ENCODE measurements at places on chromosomes 6 and 20.

DNA sequence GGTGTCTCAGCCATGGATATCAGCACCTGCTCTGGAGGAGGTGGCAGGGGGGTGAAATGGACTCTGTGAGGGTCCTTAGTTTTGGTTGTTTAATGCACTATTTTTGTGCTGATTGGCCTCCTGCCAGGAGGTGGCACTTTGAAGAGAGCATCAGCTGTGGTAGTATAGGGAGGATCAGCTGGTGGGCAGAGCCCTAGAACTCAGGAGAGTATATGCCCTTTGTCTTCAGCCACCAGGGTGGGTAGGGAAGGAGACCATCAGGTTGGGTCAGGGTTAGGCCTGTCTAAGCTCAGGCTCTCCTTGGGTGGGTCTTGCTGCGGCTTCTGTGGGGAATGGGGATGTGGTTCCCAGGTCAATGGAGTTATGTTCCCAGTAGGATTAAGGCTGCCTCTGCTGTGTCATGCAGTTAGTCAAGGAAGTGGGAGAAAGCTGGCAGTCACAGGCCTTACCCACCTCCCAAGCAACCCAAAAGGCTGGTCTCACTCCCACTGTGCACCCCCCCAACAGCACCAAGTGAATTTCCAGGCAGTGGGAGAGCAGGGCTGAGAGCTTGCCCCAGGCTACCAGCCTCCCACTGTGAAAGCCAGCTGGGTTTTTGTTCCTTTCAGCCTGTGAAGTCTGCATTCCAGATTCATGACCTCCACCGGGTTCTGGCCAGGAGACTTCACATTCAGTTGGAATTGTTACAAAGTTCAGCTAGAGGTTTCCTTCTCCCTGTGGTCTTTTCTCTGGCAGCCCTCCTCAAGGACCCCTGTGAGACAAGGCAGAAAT lies 5.7 kb upstream of the OSTM1 start:
- DNase-seq, result no peak

GRCh38 chr20:43969501-43970182 lies 55.0 kb downstream of the TOX2 start:
- no peak for DNase-seq

GRCh38 chr6:144528743-144529425 lies 243.7 kb downstream of the UTRN start:
- peak; percentile 21 for DNase-seq

DNA sequence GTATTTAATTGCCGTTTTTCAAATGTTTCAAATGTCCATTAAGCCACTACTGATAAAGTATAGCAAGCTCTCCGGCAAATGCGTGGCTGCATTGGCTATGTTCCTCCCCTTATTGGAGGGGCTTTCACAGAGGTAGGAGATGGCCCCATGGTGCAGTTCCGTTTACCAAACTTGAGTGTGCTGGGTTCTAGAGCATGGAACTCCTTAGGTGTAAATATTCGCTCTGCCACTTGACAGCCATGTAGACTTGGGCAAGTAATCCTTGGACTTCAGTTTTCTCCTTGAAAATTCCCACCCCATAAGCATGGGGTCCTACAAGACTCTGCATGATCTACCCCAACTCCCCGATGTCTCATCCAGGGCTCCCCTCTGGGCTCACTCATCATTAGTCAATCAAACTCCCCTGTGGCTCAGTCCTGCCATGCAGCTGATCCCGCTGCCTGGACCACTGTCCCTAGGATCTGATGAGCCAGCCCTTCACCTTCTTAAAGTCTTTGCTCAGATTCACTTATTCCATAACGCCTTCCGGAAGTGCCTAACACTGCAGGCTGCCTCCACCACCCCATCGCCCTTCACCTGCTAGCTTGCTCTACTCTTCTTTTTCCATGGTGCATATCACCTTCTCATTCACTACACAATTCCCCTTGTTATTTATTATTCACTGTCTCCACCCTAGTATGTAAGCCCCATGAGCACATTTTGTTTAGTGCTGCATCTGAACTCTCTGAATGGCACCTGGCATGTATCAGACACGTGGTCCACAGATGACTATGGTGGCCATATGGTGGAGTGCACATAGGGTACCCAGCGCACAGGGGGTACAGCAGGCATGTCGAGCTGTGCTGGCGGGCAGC lies 18.8 kb downstream of the PRR18 start:
- DNase-seq, result no peak

DNA sequence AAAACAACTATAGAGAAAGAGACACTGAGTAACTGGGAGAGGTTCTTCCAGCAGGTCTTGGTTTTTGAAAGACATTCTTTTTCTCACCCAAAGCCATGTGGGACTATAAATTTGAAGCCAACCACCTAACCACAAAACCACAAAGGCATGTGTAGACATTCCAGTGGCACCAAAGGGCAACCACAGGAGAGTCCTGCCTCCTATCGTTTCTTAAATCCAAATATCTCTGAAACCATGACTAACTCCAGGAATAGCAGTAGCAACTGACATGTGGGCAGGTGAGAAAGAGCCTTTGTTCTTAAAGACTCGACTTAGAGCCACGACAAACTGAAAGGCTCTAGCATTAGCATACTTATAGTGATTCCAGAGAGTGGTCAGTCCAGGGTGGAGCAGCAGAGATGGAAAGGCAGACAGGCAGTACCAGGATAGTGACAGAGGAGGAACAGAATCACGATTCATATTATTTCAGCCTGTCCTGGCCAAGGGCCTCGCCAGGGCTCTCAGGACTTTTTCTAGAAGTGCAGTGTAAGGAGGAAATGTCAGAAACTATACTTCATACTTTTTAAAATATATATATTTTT lies 9.4 kb upstream of the COL9A1 start:
- DNase-seq, result no peak
